HCT116 (cell line): ENCODE measurements at places on chromosomes 4 and X. TPM values are rescaled to one million over a fixed set of nuclear protein-coding genes. Genes with fewer than 3 reads are reported as not detected.
A peak's percentile ranks its signal among the peaks of the same experiment; 100 is the strongest.

Gene TEX11
- 0.10 TPM for total RNA-seq

Gene APELA
- not detected for total RNA-seq

Gene FAM184B
- total RNA-seq = 0.07 TPM

DNA sequence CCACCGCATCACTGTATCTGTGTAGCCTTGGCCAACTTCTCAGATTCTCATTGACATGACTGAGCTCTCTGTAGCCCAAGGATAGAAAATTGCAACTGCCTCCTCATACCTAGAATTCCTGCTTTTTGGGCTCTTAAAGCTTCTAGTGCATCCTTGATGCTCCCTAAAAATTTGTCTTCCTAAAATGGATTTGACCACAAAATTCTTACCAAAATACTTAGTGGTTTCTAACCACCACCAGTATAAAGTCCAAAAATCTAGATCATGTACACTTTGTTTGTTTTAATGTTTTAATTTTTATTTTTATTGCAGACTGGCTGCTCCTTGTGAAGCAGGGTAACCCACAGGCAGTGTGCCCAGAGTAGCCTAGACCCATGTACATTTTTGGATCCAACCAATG lies 75.5 kb downstream of the TBC1D9 start:
- no peak overlapping the region for H3K27ac ChIP-seq
- DNase-seq = no peak

DNA sequence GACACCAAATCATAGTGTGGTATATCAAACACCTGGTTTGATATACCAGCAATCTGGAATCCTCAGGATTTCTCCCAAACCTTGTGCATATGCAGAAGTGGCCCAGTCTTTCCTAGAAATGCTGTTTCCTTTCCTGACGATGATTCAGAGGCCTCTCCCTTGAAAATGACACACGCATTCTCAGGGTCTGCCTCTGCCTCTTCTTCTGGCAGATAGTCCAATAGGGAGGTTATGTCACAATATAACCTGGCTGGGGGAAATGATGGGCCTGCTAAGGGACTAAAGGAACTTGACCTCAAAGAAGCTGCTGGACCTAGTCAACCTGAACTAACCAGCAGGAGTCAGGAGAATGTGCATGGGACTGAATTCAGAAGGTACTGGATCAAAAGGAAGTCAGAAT lies 435.2 kb downstream of the IDS start:
- H3K27me3 ChIP-seq = no peaks in the 10 kb centered on the region
- no peak overlapping the region for H3K4me3 ChIP-seq
- no peaks in the 10 kb centered on the region for H3K4me1 ChIP-seq

- no peaks in the 10 kb centered on the region for H3K27me3 ChIP-seq
- peak; percentile 38 for DNase-seq
- H3K36me3 ChIP-seq = no peaks in the 10 kb centered on the region
- H3K27ac ChIP-seq = no peak overlapping the region
- H3K4me3 ChIP-seq = no peak overlapping the region
Observed at GRCh38 chr4:87465739-87466366, 43.5 kb downstream of the NUDT9 start.
